ENCODE measurements at places on chromosomes 16 and 17. TPM values are rescaled to one million over a fixed set of nuclear protein-coding genes. Genes with fewer than 3 reads are reported as not detected.

CES1 gene
- not detected for total RNA-seq

KREMEN2 gene
- total RNA-seq, result not detected

CRYM gene
- total RNA-seq, result not detected

HOXB9 gene
- 1.1 TPM for total RNA-seq

CCDC200 gene
- not detected for total RNA-seq

PLEKHH3 gene
- total RNA-seq, result 13.2 TPM

MAPT gene
- 0.51 TPM for total RNA-seq

GLP2R gene
- total RNA-seq, result not detected

All from endothelial cell of umbilical vein (primary cell).